ENCODE measurements at places on chromosomes 7 and 10.

DNA sequence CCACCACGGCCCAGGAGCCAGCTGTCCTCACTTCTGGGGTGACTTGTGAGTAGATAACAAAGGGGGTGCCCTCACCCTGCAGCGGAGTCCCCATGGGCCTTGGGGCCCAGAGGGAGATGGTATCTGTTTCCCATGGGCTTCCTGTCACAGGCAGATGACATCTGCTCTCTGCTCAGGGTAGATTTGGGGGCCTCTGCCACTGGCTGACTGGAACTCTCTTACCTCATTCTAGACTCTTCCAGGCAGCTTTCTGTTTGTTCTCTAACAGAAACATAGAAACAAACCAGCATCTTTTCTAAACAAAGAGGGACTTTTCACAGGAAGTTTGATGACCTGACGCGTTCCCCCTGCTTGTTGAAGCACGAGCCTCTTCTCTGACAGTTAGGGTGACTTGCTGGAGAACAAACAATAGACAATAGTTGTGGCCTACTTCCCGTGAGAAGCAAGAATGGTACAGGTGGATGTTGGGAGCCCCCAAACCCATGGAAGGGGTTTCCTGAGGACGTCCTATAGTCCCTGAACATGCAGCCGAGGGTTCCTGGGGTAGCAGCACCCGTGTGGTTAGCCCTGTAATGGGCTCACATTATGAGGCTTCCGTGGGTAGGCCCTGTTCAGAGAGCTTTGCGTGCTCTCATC lies 61.6 kb downstream of the GRK5 start:
- no peak for DNase-seq

DNA sequence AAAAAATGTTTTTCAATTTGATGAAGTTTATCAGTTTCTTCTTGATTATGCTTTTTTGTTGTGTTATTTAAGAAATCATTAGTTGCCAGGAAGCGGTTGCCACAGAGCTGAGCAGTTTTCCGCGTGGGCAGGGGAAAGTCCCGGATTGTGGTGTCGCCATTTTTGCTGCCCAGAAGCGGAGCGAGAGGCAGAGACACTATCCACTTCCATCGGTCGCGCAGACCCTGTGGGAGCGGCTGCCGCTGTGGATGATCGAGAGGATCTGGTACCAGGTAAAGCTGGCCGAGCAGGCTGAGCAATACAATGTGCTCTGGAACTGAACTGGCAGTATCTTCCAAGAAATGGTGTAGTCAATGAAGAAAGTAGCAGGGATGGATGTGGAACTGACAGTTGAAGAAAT lies 119.8 kb downstream of the ZNF736 start:
- DNase-seq: no peak

DNA sequence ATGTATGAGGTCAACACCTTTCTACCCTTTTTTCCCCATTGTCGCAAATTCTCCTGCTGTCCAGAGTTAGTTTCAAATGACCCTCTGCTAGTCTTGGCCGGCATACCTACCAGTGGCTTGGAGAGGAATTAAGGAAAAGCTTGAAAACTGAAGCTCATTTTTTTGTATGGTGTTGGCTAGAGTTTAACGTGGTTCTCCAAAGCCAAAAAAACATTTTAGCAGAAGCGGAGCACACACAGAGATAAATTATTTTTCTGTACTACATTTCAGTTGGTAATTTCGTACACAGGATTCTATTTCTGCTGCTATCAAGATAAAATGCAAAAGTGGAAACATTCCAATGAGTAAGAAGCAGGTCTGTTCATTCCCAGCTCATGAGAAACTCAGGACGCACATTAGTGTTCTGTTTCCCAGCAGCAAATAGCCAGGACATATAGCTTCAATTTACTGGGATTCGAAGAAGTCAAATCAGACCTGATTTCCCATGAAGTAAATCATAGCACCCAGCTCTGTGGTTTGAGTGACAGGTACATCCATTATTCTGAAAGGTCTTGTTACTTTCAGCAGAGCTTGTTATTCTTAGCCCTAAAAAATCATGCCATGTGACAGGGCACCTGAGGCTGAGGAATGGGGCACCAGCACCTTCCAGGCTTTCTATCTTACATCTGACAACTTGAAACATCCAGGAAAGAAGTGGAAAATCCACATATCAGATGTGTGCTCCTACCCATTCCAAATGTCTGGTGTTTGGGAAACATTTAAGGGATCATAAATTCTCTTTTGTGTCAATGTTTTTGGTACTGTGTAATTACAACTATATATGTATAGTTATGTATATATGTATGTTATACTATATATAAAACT lies 215.9 kb upstream of the C7orf33 start:
- no peak for DNase-seq

DNA sequence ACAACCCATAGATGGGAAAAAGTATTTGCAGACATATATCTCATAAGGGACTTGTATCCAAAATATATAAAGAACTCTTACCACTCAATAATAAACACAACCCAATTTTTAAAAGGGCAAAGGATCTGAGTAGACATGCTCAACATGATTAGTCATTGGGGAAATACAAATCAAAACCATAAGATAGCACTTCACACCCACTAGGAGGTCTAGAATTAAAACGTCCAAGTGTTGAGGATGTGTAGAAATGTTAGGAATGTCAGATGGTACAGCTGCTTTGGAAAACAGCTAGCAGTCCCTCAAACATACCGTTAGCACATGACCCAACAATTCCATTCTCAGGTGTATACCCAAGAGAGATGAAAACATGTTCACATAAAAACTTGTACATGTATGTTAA lies 8.3 kb downstream of the PSTK start:
- DNase-seq: no peak

DNA sequence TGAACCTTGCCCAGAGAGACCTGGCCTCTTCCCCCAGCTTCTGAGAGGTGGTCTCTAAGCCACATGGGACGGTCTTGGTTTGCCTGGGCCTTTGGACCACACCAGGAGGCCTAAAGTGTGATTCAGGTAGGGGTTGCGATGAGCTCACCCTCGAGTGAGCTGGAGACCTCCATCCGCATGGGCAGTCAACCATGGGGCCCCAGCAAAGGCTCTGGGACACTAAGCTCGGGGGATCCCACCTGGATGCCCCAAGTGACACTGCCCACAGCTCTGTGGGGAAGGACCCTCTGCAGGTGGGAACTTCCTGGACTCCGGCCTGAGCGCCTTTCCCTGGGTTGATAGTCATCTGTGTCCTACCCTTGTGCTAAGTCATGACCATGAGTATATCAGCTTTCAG lies 57.1 kb upstream of the FAM20C start:
- no peak for DNase-seq

- DNase-seq: no peak
These were observed 447.3 kb downstream of the KCNMA1 start for GRCh38 chr10:77190291-77190690.

GRCh38 chr10:81704596-81704995 lies 170.4 kb upstream of the NRG3 start:
- DNase-seq: no peak

GRCh38 chr10:70827086-70827757 lies 11.5 kb downstream of the SGPL1 start:
- DNase-seq: no peak

DNA sequence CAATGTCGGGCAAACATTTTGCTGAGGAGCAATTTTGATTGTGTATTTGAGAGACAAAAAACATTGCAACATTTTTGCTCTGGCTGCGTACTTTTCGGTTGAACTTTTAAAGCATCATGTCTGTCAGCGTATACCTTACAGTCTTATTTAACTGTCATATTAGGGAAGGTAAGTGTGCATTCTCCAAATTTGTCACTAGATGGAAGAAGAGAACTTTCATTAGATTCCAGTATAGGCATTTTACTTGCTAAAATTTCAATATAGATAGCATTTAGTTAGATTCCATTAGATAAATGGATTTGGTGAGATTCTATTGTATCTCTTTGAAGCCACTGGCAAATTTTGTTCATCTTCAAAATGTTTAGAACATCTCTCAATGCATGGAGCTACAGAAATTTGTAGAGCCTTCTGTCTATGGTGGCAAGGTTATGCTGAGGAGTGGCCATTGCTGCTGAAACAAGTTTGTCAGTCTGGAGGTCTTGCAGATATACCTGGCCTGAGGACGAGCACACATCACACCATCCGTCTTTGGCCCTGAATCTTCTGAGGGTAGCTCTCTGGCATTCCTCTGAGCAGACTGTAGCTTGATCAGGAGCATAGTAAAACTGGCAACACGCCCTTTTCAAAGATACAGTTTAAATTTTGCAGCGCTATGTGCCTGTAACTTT lies 437.5 kb upstream of the MBL2 start:
- no peak for DNase-seq

- DNase-seq: no peak
These were observed 244.0 kb downstream of the BUB3 start for GRCh38 chr10:123398180-123398591.

DNA sequence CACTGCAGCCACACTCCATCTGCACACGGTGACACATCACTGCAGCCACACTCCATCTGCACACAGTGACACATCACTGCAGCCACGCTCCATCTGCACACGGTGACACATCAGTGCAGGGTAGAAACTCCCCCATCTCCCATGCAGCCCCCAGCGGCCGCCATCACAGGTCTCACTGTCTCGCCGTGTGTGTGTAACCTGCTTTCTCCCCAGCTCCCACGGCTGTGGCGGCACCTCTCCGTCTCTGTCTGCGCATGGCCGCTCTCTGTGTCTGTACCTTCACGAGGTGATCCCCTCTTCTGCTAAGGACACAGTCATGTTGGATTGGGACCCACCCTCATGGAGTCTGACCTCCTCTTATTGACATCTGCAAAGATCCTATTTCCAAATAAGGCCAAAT lies 527.4 kb downstream of the PTPRN2 start:
- no peak for DNase-seq

- DNase-seq: no peak
These were observed 25.5 kb upstream of the TSPAN33 start for GRCh38 chr7:129118976-129119375.

DNA sequence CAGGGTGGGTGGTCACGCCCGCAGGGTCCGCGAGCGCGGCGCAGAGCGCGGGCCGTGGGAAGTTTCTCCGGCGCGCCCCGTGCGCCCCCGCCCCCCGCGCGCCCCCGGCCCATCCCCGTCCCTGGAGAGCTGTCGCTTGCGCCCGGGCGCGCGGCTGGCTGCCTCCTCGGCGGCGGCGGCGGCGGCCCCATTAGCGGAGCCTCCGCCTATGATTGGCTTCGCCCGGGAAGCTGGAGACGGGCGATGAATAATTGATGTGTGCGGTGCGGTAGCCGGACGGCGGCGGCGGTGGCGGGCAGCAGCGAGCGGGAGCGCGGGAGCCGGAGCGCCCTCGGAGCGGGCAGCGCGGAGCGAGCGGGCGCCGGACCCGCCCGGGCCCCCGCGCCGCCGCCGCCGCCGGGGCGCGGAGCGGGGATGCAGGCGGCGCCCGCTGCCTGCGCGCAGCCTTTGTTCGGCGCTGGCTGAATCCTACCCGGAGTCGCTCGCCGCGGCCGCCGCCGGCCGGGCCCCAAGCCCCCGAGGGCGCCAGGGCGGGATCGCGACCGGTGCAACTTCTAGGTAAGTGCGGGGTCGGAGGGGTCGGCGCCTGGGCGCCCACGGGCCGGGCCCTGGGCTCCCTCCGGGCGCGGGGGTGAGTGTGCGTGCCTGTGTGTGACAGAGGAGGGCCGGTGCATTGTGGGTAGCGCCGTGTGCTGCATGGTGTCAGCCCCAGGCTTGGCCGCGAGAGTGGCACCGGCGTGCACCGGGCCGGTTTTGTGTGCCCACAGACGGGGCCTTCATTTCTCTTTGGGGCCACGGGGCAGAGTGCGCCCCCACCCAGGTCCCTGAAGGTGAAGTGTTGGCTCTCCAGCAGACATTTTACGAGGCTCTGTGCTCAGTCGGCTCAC lies 103.8 kb upstream of the PPIF start:
- DNase-seq: no peak

GRCh38 chr10:75040576-75040975 lies 70.9 kb upstream of the SAMD8 start:
- DNase-seq: no peak
